ENCODE measurements at places on chromosomes 4 and X.

DNA sequence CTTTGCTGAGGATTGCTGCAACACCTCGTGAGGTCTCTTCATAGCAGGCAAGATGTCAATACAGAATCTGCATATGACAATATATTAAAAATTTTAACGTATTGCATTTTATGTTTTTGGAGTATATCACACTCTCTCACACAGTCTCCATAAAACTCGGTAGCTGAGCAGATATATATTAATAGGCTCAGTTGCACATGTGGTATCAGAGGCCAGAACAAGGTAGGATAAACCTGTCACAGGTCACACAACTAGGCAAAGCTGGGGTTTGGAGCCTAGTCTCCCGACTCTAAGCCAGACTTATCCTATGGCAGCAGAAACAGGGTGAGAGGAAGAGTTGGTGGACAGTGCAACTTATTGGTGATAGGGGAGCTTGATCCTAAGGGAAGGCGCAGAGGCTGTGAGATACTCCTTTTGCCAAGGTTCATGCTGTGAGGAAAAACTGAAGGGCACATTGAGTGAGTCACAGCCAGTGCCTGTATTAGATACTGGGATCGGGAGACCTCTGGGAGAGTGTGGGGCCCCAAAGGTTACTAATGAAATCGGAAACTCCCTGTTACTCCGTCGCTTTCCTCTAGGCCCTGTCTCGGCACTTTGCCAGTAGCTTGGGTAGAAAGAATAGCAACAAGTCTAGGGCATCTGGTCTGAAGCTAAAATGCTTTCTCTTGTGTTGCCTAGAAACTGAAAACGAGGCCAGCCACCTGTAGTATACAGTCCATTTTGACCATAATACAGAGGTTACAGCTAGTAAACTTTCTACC, 195.7 kb downstream of the ARHGAP10 start:
- DNase-seq: no peak

DNA sequence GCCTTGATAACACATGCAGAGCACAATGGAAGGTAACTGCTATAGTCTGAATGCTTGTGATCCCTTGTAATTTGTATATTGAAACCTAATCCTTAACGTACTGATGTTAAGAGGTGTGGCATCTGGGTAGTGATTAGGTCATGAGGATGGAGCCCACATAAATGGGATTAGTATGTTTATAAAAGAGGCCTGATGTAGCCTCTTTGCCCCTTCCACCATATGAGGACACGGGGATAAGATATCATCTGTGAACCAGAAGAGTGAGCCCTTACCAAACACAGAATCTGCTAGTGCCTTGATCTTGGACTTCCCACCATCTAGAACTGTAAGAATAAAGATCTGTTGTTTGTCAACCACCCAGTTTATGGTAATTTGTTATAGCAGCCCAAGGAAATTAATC, 1074.2 kb upstream of the INTU start:
- DNase-seq: no peak

DNA sequence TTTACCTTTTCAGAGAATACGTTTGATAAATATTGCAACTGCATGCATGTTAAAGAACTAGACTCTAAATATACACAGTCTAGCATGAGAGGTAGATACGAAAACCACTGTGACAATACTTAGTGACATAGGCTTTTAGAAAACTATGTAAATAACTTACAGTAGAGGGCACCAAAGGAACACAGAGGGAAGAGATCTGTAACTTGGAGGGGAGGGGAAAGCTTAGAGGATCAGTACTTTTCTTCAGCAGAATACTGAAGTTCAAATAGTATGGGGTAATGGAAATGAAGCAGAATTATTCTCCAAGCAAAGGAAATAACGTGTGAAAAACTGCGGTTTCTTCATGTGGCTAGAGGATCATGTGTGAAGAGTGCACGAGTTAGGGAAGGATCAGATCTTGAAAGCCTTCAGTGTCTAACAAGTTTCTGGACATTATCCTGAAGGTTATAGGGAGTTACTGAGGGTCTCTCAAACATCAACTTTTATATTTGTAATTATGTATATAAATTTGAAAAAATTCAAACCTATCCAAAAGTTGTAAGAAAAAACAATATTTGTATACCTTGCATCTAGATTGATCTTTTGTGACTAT, 264.3 kb downstream of the NPFFR2 start:
- DNase-seq: no peak

GRCh38 chr4:187910741-187911140, 84.8 kb upstream of the ZFP42 start:
- DNase-seq: no peak

DNA sequence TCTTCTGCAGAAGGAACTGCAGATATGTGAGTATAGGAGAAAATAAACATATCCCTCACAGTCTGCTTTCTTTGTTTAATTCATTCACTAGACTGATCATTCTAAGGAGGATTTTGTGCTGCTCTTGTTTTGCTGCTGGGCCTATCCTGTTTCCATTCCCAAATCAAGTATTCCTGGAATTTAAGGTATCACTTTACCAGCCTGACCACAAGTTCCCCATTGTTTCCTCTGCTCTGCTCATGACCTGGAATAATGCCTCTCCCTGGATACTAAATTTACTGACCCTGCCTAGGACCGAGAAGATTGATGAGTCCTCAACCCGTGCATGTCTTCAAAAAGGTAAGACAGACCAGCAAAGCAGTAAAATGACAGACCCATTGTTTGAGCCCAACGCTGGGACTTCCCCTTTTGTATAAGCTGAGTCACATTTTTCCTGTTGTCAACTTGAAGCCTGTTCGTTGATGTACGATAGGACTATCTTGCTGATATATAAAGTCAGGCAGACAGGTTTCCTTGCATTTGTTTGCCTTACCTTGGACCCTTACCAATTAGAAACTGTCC, 85.5 kb upstream of the TET2 start:
- DNase-seq: no peak

DNA sequence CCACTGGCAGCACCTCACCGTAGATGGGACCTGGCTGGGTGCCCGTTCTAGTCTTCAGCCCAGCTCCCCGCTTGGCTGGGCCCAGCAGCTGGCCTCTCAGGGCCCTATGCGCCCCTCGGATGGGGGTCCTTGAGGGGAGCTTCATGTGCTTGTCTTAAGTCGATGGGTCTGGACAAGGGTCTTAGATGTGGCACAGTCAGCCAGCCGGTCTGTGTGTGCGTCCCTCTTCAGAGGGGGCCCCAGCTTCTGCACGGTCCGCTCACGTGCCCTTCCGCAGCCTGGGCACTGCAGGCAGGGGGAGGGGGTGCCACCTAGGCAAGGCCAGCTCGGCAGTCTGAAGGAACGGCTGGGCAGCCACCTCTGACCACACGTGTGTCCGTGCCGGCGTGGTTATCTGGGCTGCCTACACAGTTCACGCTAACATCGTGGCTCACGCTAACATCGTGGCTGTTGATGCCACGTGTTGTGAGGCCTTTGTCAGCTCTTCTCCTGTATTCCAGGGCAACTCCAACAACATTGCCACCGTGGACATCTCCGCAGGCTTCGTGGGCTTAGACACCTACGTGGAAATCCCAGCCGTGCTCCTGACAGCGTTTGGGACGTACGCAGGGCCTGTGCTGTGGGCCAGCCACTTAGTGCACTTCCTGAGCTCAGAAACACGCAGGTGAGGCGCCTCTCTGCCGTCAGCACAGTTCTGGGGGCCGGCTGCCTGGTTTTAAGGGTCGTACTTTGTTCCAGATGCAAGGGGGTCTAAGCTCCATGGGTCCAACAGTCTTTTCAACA, 34.5 kb downstream of the PIGG start:
- DNase-seq: no peak

- no peak for DNase-seq
These were observed 363.3 kb downstream of the PCDH7 start for GRCh38 chr4:31083456-31083855.

DNA sequence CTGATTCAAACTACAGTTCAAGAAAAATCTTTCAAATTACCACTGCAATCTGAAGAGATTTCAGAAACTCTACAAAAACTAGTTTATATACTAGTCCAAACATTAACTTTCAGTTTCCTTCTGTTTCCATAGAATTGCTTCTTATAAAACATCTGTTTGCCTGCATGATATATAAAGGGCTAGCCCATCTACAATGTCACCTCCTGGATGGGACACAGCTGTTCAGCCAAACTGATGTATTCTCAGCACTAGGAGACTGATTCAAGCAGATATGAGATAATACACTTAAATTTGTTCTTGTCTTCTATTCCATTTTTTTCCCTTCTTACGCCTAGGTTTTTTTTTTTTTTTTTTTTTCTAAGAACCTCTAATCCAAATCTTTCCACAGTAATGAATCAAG, 1569.7 kb upstream of the IGFBP7 start:
- DNase-seq: no peak

DNA sequence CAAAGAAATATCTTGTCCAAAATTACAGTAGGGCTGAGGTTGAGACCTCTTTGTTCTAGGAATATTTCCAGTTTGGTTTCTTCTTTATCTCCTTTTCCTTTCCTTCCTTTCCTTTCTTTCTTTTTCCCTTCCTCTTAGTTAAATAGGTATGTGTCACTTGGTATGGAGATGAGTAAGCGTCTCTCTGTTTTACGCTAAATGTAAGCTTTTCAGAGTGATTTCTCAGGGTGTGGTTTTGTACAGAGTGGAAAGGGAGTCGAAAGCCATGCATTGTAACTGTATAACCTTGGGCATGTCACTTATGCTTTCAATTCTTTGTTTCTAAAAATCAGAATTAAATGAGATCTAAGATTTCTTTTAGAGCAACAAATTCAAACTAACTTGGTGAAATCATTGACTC, 54.8 kb downstream of the TLL1 start:
- DNase-seq: no peak

DNA sequence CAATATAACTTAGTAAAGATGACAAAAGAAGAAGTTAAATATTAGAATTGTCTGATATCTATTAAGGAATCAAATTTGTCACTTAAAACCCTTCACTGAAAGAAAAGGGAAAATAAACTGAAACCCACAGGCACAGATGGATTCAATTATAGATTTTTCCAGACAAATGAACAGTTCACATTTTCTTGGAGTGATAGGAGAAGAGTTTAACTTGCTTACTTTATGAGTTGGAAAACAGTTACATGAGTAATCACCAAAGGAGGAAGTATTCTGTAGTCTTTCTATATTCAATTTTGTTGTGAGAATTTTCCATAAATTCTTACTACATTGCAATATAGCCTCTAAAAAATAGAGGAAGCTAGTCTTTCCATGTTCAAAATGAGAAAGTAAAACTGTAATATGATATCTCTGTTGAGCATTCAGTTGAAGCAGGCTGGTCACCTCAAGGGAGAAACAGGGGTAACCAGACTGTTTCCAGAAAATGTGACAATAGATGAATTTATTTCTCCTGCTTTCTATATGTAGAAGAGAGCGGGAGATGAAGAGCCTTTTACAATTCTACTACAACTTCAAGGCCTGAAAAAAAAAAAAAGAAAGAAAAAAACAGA, 330.3 kb upstream of the EPHA5 start:
- no peak for DNase-seq

DNA sequence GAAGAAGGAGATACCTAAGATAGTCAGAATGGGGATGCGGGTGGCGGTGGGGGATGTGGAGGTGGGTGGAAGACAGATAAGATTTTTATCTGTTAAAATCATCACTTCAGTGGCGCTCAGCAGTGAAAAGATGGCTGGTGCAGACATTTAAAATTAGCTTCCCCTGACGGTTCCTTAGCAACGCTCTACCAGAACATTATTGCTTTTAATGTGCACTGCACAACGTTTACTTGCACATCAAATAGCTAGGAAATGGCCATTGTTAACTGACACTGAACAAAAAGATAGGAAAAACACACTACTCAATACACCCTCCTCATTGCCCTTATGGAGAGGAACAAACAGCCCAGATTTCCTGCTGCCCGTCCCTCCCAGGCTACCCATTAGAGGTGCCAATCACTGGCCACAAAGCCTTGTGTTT, 61.0 kb upstream of the FTHL17 start:
- no peak for DNase-seq

GRCh38 chr4:109969919-109970318, 57.2 kb downstream of the EGF start:
- no peak for DNase-seq

GRCh38 chrX:125248931-125249330, 70.7 kb upstream of the TEX13C start:
- DNase-seq: no peak

- DNase-seq: no peak
These were observed 21.3 kb downstream of the CD99 start for GRCh38 chrX:2712428-2712827.

GRCh38 chrX:129641941-129642340, 12.8 kb downstream of the APLN start:
- DNase-seq: no peak

GRCh38 chrX:74980802-74981201, 55.5 kb upstream of the NEXMIF start:
- DNase-seq: no peak

- DNase-seq: no peak
These were observed 15.0 kb upstream of the UNC5C start for GRCh38 chr4:95563638-95564337.

- DNase-seq: no peak
These were observed 5.5 kb downstream of the PNPLA4 start for GRCh38 chrX:7921750-7922149.

DNA sequence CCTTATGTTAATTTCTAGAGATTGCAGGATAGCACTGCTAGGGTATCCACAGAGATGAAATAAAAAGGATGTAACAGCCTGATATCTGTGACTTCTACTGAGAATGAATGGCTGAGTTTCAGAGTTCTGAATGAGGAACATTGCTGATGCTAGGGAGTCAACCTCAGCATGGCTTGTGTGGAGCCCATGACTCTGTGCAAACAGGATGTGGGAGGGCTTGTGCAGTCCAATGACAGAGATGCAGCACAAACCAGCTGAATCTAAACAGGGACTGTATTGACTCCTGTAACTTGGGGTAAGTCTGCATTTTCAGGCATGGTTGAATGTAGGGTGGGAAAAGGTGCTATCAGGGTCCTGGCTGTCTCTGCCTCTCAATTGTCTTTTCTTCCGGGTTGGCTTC, 5.3 kb upstream of the RASL11B start:
- no peak for DNase-seq

DNA sequence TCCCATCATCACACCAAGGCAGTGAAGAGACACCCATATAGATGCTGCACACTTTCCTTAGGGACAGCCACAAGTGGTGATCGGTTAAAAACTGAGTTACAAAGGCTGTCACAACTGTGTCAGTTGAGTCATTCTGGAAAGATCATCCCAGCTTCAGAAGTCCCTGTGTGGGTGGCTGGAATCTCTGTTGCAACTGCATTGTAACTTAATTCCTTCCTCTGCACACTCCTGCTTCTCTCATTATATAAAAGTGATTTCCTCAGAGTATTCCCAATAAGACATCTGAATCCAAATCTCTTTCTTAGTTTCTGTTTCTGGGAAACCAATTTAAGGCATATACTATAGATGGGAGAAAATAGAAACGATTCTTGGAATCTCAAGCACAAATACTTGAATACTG, 88.1 kb downstream of the FSTL5 start:
- DNase-seq: no peak

GRCh38 chrX:124234348-124234747, 98.1 kb upstream of the TEX13D start:
- no peak for DNase-seq

DNA sequence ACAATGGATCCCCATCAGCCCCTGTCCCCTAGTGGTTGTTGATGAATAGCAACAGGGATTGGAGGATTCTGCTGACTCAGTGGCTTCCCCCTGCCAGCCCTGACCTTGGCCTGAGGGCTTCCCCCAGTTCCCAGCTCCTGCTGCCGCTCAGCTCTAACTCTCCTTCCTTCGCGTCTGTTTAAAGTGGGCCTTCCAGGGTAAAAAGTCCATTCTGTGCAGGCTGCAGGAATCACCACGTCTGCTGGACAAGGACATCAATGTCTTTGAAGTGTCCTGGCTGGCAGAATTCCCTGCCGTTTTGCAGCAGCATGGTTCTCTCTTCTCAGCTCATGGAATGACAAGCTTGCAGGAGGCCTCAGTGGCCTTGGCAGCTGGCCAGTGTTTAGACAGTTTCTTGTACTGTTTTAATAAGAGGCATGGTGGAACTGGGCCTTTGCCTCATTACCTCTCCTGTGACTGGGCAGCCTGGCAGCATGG, 152.5 kb upstream of the STX18 start:
- DNase-seq: peak; percentile 47
